HepG2 (cell line): ENCODE measurements at places on chromosomes 5 and 9.

- no peak for DNase-seq
These were observed 13.9 kb downstream of the SLC31A2 start for GRCh38 chr9:113164536-113165300.

DNA sequence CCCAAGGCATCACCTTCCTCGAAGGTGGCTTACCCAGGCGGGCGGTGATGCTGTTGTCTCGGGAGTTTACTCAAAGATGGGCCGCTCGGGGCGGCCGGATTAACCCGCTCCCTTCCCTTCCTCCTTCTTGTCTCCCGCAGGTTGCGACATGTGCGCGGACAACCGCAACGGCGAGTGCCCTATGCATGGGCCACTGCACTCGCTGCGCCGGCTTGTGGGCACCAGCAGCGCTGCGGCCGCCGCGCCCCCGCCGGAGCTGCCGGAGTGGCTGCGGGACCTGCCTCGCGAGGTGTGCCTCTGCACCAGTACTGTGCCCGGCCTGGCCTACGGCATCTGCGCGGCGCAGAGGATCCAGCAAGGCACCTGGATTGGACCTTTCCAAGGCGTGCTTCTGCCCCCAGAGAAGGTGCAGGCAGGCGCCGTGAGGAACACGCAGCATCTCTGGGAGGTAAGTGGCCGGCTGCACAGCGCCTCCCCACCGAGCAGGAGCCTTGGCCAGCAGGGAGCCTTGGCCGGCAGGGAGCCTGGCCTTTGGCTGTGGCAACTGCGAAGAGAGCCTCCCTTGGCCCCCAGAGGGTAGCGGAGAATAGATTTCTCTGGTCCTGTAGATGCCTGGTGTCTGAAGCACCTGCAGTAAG is 10.6 kb downstream of the PRDM6 start:
- DNase-seq, result no peak

DNA sequence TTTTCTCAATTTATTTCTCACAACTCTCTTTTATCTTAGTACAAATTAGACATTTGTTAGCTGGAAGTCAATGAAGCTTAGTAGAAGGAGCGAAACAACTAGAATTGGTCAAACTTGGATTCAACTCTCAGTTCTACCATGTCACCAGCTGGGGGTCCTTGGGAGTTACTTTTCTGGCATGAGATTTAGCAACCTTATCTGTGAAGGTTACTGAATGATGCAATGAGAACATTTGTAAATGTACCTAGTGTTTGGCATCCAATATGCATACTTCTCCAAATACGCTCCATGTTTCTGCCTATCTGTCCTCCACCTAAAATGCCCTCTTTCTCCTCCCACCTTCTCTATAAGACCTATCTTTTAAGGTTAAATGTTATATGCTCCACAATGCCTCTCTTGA is 6.3 kb downstream of the HNRNPA0 start:
- no peak for DNase-seq

GRCh38 chr9:98410185-98410697 is 154.8 kb upstream of the TBC1D2 start:
- DNase-seq, result peak; percentile 10

DNA sequence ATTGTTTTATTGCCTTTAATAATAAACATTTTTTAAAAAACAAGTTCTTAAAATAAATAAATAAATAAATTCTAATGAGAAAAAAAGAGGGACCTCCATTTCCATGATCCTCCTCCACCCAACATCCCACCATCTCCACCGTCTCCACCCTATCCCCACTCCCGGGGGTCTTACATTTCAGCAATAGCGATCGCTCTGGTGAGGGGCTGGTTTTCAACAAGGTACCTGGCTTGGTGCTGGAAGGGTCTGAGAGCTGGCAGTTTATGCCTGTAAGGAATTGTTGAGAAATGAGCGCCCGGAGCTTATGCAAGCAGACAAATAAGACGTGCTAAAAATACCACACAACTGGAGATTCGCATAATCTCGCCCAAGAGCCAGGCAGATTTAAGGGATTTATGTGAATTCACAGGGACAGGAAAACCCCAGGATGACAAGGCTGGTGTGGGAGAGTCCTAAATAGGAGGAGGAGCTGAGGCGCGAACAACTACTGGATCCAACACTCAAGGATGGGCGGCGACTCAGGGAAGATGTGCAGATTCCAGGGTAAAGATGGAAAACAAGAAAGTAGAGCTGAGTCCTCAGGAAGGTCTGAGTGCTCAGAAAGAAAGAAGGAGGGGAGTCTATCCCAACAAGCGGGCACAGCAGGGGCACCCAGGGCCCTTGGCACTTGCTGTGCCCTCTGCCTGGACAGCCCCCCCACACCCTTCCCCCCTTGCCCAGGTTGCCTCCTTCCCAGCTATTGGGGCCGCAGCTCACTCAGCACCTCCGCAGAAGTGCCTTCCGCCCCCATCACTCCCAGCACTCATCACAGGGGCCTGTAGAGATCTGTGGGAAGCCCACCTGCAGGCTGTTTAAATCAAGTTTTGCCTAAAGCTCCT is 27.0 kb downstream of the TRIM14 start:
- no peak for DNase-seq

DNA sequence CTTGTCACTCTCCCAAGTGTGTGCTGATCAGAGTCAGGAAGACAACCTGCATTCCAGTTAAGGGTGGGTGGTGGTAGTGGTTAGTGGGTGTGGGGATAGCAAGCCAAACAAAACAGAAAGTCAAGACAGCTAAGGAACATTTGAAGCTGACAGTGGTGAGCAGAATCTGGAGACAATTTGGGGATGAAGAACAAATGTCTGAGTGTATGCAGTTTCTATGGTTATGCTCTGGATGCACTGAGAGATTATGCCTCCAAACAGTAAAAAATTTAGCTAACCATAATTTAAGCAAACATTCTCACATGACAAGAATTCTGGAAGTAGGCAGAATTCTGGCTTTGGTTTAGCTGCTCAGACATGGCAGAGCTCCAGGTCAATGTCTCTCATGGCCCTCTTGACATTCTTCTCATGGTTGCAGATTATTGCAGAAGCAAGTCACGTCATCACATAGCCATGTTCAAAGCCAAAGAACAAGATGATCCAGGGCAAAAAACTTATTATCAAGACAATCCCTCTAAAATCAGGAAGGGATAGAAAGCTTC is 148.7 kb downstream of the LURAP1L start:
- no peak for DNase-seq

DNA sequence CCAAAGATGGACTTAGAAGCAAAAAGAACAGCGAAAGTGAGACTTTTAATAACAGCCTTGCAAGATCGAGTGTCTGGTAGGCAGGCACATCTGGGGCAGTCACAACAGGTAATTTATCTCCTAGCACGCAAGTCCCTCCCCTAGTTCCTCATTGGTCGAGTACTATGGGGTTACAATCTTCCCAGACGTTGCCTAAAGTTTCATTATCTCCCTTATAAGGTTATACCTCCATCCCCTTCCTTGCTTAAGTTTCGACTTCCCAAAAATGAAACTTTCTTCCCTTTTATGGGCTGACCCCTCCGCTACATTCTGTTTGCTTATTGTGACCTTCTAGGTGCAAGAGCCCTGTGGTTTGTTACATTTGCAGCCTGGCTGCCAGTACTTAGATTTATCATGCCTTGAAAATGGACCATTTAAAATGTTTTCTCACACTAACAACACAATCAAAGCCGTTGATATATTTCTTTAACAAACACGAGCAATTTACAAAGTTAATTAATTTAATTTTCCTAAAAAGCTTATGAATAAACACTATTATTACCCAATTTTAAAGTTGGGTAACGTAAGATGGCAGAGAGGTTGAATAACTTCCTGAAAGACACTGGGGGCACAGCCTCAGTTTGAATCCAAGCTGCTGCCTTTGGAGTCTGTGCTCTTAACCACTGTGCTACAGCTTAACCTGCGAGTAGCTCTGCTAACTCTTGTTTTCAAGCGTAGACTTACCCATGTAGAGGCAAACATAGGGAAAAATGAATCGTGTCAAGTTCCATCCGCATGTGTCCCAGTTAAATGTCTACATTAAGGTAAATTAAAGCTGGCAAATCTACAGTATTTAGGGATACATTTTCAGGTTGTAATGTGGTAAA is 91.7 kb downstream of the EDIL3 start:
- no peak for DNase-seq

DNA sequence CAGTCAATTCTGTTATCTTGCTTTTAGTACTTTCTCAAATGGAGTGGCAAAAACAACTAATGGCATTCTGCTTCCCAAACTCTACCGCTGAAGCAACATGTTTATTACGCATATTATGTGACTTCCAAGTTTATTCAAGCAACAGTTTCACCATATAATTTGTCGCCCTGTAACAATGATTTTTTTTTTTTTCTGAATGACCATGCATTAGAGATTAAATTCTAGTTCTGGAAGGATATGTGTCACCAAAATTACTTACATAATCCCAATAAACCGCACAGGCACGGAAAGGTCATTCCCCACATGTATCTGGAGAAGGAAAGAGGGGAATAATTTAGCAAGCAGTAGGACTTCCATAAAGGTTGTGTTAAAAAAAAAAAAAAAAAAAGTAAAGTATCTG is 691.8 kb downstream of the DNAH5 start:
- DNase-seq, result no peak

GRCh38 chr5:55969956-55970355 is 24.8 kb downstream of the IL6ST start:
- no peak for DNase-seq

GRCh38 chr9:88947581-88948573 is 43.4 kb upstream of the S1PR3 start:
- DNase-seq, result no peak
